Vagina (tissue), 2 donors: ENCODE measurements at places on chromosomes 16 and 17. TPM values are rescaled to one million over a fixed set of nuclear protein-coding genes. Genes with fewer than 3 reads are reported as not detected.
A peak's percentile ranks its signal among the peaks of the same experiment; 100 is the strongest.

DNA sequence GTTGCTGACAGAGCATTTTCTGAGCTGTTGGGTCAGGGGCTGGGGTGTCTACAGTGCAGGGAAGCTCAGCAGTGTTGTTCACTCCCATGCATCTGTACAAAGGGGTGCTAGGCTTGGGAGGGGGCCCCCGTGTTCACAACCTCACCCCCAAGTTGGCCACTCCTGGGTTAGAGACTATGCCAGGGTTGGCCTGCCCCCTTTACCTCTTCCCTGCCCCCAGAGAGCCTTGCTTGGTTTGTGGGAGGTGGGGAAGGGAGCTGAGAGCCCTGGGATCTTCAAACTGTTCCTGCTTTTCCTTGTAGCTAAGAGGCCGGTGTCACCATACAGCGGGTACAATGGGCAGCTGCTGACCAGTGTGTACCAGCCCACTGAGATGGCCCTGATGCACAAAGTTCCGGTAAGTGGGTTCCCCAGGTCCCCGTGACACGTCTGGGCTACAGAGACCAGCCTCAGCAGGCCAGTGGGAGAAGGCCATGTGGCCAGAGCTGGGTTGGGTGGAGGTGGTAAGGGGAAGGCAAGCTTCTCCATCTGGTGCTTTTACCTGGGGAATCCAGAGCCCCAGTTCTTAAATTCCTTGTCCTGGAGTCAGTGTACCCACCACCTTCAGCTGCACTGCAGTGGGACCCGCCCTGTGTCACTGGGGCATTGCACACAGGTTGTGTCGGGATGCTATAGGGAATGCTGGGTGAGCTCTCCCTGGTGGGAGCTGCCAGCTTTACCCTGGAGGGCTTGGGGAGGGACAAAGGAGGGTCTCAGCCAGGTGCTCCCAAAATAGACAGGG is 11.8 kb downstream of the GPRC5C start:
- peak overlapping the region; percentile 72 for H3K27ac ChIP-seq
- peaks cover 9% of the 10 kb centered on the region for H3K36me3 ChIP-seq
- no peak overlapping the region for H3K4me3 ChIP-seq
- H3K4me1 ChIP-seq = peaks cover 37% of the 10 kb centered on the region

DNA sequence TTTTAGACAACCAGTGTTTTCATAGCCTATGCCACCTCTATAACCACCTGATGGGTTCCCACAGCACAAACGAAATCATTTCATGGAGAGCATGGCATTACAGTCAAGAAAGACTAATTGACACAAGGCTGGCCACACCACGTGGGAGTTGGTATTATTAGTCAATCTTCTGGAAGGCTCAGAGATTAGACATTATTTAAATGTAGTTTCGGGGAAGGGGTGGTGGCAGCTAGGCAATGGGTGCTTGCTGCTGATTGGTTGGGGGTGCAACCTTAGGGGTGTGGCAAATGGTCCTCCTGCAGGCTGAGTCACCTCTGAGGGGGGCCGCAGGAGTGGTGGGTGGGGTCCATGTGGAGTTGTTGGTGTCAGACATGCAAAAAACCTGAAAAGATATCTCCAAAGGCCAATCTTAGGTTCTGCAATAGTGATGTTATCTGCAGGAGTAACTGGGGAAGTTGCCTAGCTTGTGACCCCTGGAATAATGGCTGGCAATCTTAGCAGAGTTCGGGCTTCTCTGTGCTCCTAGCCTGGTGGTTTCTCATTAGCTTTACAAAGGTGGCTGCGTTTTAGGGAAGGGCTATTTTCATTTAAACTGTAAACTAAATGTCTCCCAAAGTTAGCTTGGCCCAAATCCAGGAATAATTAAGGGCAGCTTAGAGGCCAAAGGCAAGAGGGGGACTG is 4.6 kb downstream of the TEN1 start:
- H3K4me1 ChIP-seq = peaks cover 43% of the 10 kb centered on the region
- no peaks in the 10 kb centered on the region for H3K27me3 ChIP-seq
- DNase-seq = no peak
- no peak overlapping the region for H3K4me3 ChIP-seq
- H3K36me3 ChIP-seq = no peaks in the 10 kb centered on the region

- DNase-seq = no peak
- H3K4me3 ChIP-seq = no peak overlapping the region
- no peaks in the 10 kb centered on the region for H3K4me1 ChIP-seq
- no peak overlapping the region for H3K27ac ChIP-seq
Measured at GRCh38 chr16:72819345-72819744, 228.6 kb downstream of the ZFHX3 start.

- no peak overlapping the region for H3K4me3 ChIP-seq
- H3K27me3 ChIP-seq = no peaks in the 10 kb centered on the region
- no peak overlapping the region for H3K27ac ChIP-seq
- H3K36me3 ChIP-seq = no peaks in the 10 kb centered on the region
Measured at GRCh38 chr16:24189941-24190340, 66.2 kb upstream of the CACNG3 start.

GRCh38 chr17:73140566-73140965 is 24.2 kb upstream of the SSTR2 start:
- DNase-seq = no peak
- H3K4me3 ChIP-seq = no peak overlapping the region
- no peaks in the 10 kb centered on the region for H3K4me1 ChIP-seq

GRCh38 chr17:65901394-65901793 is 290.5 kb downstream of the CEP112 start:
- DNase-seq = no peak
- H3K27me3 ChIP-seq = no peaks in the 10 kb centered on the region
- no peaks in the 10 kb centered on the region for H3K4me1 ChIP-seq
- no peak overlapping the region for H3K4me3 ChIP-seq
- no peaks in the 10 kb centered on the region for H3K36me3 ChIP-seq
- no peak overlapping the region for H3K27ac ChIP-seq

The UMOD gene
- total RNA-seq = not detected

The MT1A gene
- total RNA-seq = 110 TPM

- no peak overlapping the region for H3K27ac ChIP-seq
- no peak overlapping the region for H3K4me3 ChIP-seq
- no peaks in the 10 kb centered on the region for H3K27me3 ChIP-seq
- no peaks in the 10 kb centered on the region for H3K36me3 ChIP-seq
- H3K4me1 ChIP-seq = peaks cover 48% of the 10 kb centered on the region
Measured at GRCh38 chr17:10072556-10073425, 125.6 kb downstream of the GAS7 start.

DNA sequence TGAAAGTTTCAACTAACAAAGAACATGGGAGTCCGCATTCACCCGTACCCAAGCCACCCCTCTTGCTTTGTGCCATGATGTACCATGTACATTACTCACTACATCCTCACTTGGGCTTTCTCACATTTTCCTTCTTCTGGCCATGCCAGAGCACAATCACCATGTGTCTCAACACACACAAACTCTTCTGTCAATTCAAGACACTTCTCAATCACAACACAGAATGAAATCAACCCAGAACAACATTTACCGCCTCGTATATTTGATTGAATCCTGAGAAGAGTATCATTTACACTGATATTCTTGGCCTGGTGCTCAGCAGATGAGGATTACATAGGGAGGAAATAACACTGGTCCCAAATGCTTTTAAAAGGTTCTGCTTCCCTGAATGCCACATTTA is 4.5 kb downstream of the ADAMTS18 start:
- H3K36me3 ChIP-seq = no peaks in the 10 kb centered on the region
- peaks cover 7% of the 10 kb centered on the region for H3K4me1 ChIP-seq
- no peak for DNase-seq

GRCh38 chr17:55299890-55300289 is 35.1 kb downstream of the HLF start:
- H3K4me3 ChIP-seq = no peak overlapping the region
- no peak overlapping the region for H3K27ac ChIP-seq
- H3K27me3 ChIP-seq = no peaks in the 10 kb centered on the region
- H3K36me3 ChIP-seq = no peaks in the 10 kb centered on the region
- DNase-seq = no peak
- peaks cover 6% of the 10 kb centered on the region for H3K4me1 ChIP-seq

GRCh38 chr17:47694581-47695428 is 844 bp downstream of the TBKBP1 start:
- peaks cover 35% of the 10 kb centered on the region for H3K4me1 ChIP-seq
- DNase-seq = peak; percentile 94
- no peaks in the 10 kb centered on the region for H3K27me3 ChIP-seq
- H3K4me3 ChIP-seq = peak overlapping the region; percentile 68

The NPIPB9 gene
- total RNA-seq = not detected

DNA sequence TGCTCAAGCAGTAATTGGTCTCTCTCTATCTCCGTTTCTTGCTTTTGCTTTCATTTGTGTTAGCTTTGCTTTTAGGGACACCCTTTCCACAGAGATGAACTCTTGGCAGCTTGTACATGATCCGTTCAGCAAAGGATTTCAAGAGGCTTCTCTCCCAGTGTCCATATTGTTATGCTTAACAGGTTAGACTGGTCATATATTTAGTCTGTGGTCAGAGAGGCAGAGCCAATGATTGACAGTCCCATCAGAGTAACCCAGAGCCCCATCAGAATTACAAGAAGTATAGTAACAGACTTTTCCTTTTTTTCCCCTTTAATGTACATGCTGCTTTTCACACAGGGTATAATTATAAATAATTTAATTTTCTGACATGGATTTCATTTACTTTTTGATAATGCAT is 34.4 kb downstream of the GDPD1 start:
- H3K4me1 ChIP-seq = no peaks in the 10 kb centered on the region
- H3K4me3 ChIP-seq = no peak overlapping the region
- no peaks in the 10 kb centered on the region for H3K36me3 ChIP-seq
- H3K27me3 ChIP-seq = no peaks in the 10 kb centered on the region

The YPEL3 gene
- total RNA-seq = 116 TPM

DNA sequence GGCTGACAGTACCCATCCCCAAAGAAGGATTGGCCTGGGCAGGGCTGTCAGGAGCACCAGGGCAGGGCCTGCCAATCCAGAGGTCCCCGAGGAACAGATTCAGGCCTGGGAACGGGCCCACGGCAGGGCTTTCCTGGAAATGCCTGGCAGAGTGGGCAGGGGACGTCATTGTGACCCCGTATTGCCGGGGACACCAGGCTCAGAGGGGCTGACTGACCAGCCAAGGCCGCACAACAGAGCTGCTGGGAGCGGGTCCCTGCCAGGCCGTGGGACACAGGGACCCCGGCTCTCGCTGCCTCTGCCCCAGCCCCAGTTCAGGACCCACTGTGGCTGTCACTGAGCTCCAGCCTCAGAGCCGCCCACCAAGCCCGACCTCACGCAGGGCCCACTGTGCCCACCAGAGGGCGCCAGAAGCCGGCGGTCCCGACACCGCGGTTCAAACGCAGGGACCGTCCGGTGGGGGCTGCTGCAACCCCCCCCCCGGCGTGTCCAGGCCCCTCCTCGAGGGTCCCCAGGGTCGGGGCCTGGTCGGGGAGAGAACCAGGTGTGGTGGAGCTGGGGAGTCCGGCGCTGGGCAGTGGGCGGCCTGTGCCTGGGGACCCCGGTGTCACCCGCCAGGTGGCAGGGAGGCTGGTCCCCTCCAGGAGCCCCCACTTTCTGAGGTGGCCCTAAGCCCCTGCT is 15.2 kb upstream of the SSTR5 start:
- no peak for DNase-seq
- H3K4me1 ChIP-seq = peaks cover 6% of the 10 kb centered on the region
- H3K36me3 ChIP-seq = no peaks in the 10 kb centered on the region
- H3K4me3 ChIP-seq = no peak overlapping the region
- no peak overlapping the region for H3K27ac ChIP-seq

GRCh38 chr16:22370038-22370820 is 4.2 kb downstream of the CDR2 start:
- H3K27ac ChIP-seq = peak overlapping the region; percentile 45
- peaks cover 71% of the 10 kb centered on the region for H3K4me1 ChIP-seq
- H3K27me3 ChIP-seq = no peaks in the 10 kb centered on the region

DNA sequence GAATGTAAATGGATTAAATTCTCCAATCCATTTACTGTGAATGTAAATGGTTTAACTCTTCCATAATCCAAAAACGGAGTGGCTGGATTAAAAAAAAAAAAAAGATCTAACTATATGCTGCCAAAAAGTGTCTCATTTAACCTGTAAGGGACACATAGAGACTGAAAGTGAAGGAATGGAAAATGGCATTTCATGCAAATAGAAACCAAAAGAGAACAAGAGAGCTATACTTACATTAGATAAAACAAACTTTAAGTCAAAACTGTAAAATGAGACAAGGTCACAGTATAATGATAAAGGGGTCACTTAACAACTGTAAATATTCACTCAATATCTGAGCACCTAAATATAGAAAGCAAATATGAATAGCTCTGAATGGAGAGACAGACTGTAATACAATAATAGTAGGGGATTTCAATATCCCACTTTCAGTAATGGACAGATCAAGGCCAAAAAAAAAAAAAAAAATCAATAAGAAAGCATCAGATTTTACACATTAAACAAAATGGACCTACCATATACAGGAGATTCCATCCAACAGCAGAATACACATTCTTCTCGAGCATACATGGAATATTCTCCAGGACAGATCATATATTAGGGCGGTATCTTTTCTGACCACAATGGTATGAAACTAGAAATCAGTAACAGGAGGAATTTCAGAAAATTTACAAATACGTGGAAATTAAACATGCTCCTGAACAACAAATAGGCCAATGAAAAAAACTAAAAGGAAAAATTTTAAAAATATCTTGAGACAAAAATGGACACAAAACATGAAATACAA is 36.4 kb downstream of the CDR2 start:
- no peaks in the 10 kb centered on the region for H3K27me3 ChIP-seq
- no peak overlapping the region for H3K4me3 ChIP-seq

DNA sequence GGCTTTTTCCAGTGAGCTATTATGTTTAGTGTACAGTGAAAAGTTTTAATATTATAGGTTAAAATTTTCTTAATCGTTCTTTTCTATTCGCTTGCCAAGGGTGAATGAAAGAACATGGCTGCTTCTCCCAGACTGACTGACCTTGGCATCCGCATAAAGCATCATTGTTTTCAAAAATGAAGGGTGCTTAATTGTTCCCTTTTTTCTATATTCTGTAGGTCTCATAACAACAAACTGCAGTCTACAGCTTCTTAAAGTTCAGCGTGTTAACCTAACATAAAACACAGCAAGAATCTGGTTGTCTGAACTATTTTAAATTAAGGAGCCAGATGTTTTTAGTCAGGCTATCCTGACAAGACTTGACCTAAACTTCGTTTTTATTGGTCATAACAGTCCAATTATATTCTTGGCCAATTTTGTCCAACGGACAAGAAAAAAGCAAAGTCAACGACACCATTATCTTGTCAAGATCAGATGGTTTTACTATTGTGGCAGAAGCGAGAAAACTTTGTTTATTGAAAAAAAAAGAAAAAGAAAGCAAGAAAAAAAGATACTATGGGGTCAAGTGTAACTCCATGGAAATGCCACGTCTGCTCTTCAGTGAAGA is 14.1 kb downstream of the C17orf58 start:
- no peak for DNase-seq
- peak overlapping the region; percentile 33 for H3K27ac ChIP-seq
- no peaks in the 10 kb centered on the region for H3K36me3 ChIP-seq
- H3K27me3 ChIP-seq = no peaks in the 10 kb centered on the region

DNA sequence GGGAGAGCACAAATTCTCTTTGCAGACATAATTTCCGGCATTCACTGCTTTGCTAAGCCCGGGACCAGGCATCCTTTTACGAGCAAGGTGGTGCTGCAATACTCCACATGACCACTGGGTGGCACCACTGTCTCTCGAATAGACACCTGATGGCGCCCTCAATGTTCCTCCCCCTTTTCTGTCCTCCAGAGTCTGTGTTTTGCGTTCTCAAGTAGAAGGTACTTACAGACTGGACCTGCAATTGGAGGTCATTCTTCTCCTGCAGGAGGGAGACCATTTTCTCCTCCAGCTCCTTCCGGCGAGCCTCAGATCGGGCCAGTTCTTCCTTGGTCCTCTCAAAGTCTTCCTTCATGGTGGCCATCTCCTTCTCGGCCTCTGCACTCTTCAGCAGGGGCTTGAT is 45.2 kb downstream of the MYH13 start:
- no peaks in the 10 kb centered on the region for H3K27me3 ChIP-seq
- no peaks in the 10 kb centered on the region for H3K4me1 ChIP-seq
